ENCODE measurements at places on chromosomes 13 and 19.
A peak's percentile ranks its signal among the peaks of the same experiment; 100 is the strongest.

GRCh38 chr19:752652-753517, 2.0 kb downstream of the MISP start:
- DNase-seq: peak; percentile 90

GRCh38 chr19:12140545-12141404, 625 bp upstream of the ZNF20 start:
- DNase-seq: peak; percentile 21

- DNase-seq: no peak
These were observed 43.6 kb downstream of the RUBCNL start for GRCh38 chr13:46343279-46343994.

GRCh38 chr19:38657633-38658222, 10.3 kb downstream of the ACTN4 start:
- DNase-seq: peak; percentile 92

Measured in kidney epithelial cell (primary cell).